Stimulated activated CD8-positive, alpha-beta memory T cell treated with anti-CD3 and anti-CD28 coated beads, Interleukin-4, amount 100 ng/mL, for 4 hours (primary cell): ENCODE measurements at places on chromosomes 2 and 18.

- no peak for DNase-seq
Observed at GRCh38 chr2:234435836-234436481, 60.9 kb downstream of the ARL4C start.

- DNase-seq = no peak
Observed at GRCh38 chr2:30565851-30566358, 118.9 kb downstream of the LCLAT1 start.

GRCh38 chr18:62739911-62740310, 24.6 kb downstream of the PHLPP1 start:
- no peak for DNase-seq

- DNase-seq = no peak
Observed at GRCh38 chr18:32317651-32318050, 127.8 kb downstream of the MEP1B start.

DNA sequence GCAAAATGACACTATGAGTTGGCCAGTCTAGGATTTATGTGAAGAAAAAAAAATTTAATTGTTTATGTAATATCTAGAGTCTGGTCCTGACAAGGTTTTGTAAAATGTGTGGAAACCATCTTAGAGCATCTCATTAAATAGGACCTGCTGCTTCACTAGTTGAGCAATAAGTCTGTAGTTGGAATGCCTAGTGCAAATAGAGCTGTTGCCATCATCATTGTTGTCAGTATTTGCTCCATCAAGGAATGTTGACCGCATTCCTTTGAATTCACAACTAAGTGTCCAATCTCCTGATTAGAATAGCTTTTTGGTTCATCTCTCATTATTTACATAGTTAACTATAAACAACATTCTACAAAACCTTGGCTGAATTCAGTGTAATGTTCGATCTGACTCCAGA, 32.2 kb upstream of the RPE start:
- DNase-seq = no peak

- no peak for DNase-seq
Observed at GRCh38 chr2:205189301-205189700, 493.0 kb upstream of the NRP2 start.

DNA sequence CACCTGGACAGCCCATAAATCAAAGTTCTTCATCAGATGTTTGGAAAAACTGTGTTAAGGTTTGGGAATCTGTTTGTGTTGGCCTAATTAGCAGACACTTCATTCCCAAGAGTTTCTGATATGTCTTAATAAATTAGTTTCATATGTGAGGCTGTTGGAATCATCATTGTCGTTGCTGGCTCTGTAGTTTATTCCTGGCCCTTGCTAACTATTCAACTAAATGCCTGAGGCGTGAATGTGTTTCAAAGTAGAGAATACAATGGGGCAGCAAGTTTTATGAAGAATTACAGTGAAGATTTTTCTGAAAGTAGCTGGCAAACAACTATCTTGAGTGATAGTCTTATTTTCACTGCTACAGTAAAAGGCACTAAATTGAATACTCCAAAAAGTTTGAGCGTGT, 141.1 kb downstream of the PARD3B start:
- no peak for DNase-seq

GRCh38 chr18:12391487-12392165, 14.6 kb upstream of the AFG3L2 start:
- DNase-seq = no peak

- DNase-seq = peak; percentile 50
Observed at GRCh38 chr2:136378712-136379595, 261.0 kb upstream of the CXCR4 start.

DNA sequence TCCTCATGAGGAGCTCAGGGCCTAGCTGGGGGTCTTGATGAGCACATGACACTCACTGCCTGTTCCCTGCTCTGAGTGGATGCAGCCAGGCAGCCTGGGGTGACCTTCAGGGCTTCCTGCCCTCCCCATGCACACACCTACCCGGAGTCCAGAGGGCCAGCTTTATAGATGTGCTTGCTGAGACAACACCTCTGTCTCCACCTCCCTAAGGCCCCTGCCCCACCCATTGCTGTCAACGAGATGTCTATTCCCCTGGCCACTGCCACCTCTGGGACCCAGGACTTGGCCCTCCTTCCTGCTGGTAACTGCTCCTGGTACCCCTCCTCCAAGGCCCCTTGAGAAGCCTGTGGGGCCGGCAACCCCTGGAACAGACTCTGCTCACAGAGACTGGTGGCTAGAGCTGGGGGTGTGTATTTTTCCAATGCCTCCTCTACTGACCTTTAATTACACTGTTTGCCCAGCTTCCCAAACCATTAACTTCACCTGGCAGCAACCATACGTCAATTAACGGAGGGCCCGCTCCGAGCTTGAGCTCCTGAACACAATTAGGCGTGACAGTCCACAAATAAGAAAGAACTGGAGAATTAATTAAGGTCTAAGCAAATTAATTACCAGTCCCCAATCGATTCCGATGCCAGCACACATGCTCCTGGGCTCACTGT, 66.3 kb downstream of the EMX1 start:
- no peak for DNase-seq
